LoVo (cell line): ENCODE measurements at places on chromosomes 2 and 18.

GRCh38 chr2:235142601-235143000, 190.8 kb downstream of the SH3BP4 start:
- DNase-seq, result peak; percentile 63

GRCh38 chr2:97935719-97936161, 60.0 kb downstream of the TMEM131 start:
- peak; percentile 37 for DNase-seq

GRCh38 chr2:241659150-241659739, 21.8 kb downstream of the ATG4B start:
- no peak for DNase-seq

GRCh38 chr2:236782938-236783337, 213.3 kb downstream of the ACKR3 start:
- no peak for DNase-seq

DNA sequence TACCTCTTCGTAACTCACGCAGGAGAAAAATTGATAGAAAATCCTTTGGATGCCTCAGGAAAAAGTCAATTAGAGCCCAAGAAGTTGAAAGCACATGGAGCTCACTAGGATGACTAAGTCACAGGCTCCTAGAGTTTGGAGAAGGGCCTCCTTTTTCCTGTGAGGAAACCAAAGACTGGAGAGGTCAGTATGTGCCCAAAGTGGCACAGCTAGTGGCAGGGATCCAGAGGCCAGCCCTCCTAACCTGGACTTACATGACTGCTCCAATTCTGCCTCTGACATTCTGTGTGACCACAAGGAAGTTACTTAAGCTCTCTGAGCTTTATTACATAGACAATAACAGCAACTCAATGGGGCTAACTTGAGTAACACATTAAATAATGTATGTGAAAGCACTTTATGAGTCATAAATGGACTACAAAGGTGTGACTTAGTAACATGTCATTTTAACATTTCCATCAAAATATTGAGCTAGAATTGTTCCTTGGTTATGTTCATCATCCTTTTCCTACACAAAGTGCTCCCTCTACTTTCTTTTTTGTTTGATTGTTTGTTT, 91.6 kb downstream of the DHRS9 start:
- DNase-seq, result no peak

- no peak for DNase-seq
Observed at GRCh38 chr18:79317703-79318102, 78.0 kb upstream of the NFATC1 start.

GRCh38 chr18:78980777-78981380, 1.3 kb downstream of the SALL3 start:
- no peak for DNase-seq
